ENCODE measurements at places on chromosomes 7 and 10.

GRCh38 chr10:69067189-69067588 is 20.7 kb upstream of the SRGN start:
- DNase-seq: no peak

GRCh38 chr10:86100581-86101061 is 266.0 kb downstream of the GRID1 start:
- DNase-seq: peak; percentile 8

GRCh38 chr7:94368371-94368791 is 26.3 kb upstream of the COL1A2 start:
- DNase-seq: no peak

DNA sequence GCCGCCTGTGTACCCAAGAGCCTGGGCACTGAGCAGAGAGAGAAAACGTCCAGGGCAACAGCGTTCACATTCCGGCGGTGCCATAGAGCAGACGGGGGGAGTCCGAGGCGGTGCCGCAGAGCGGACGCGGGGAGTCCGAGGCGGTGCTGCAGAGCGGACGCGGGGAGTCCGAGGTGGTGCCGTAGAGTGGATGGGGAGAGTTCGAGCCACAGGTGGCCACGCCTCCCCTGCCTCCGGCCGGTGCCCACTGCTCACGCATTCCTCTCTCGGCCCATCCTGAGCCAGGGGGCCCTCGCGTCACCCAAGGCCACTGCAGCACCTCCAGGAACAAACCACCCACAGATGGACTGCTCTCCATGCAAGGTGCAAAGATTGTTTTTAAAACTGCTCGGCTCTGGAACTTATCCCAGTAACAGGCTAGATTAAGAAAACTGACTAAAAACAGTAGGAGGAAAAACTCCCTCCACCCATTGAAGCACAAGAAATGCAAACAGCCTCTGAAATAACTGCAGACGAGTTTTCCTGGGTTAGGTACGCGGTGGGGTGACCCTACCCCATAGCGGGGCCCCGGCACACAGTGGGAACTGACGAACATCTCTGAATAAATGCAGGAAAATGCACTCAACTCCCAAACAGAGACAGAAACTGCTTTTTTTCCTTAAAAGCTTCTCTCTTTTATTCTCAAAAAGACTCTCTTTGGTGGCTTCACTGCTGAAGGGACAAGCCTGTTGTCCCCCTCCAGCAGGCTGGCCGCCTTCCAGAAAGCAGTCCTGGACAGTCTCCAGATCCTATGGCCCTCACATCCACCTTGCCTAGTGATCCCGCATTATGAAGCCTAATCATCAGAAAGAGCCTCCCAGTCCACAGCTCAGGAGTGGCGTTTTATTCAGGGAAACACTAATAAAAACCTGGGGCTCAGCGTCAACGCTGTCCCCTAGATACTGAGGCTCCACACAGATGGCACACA is 55.9 kb downstream of the DIP2C start:
- DNase-seq: peak; percentile 59

DNA sequence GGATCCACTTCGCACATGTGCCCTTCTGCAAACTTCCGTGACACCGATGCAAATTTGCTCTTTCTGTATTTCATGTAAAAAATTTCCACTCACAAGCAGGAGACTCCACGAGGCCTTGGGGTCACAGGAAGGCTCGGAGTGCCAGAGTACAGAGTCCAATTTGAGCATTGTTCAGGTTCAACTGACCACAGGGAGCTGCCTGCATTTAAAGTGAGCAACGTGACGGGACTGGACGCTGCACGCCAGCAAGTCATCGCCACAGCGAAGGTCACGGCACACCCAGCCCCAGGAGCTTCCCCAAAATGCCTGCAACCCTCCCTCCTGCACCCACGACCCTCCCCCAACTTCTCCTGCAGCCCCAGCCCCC is 41.5 kb upstream of the NKX6-2 start:
- no peak for DNase-seq

GRCh38 chr10:133123050-133123745 is 35.5 kb downstream of the ADGRA1 start:
- DNase-seq: no peak

Data from cerebellar cortex (tissue), 1 donor.